ENCODE measurements at places on chromosomes 4 and X.

GRCh38 chr4:99099311-99099710 lies 10.7 kb upstream of the ADH5 start:
- no peak for DNase-seq

DNA sequence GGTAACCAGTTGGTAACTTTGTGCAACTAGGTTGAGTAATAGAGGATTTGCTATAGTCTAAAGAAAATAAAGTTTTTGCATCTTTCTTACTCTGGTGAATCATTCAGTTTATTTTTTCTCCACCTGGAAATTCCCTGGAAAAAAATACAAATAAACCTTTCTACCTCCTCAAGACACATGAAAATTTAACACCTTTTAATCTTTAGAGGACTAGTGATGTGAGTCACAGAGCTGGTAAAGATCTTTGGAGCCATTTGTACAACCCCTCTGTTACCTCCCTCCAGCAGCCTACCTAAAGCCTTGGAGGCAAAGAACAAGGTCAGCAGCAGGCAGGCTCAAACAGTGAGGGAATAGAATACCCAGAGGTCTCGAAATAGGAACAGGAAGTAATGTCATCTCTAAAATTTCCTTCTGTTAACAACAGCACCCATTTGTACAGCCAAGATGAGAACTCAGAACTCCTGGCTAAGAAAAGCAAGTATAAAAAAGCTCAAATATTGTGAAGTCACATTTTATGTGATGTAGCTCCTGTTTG lies 10.2 kb upstream of the MAOB start:
- DNase-seq, result no peak

- no peak for DNase-seq
Measured at GRCh38 chrX:51795136-51795535, 51.9 kb downstream of the GSPT2 start.

DNA sequence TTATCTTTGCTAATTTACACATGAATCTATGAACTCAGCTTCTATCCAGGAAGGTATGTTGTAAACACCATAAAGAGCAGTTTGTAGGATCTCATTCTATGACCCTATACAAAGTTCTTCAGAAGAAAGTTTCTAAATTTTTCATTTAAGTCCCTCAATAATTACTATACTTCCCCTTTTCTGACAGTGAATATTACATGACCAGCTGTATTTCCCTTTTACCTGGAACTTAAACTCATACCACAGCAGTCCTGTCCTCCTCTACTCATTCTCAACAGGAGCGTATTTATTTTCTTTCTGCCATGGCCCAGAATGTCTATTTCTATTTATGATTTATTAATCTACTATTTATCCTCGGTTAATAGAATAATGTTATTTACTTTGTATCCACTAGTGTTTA lies 15.8 kb downstream of the RASGEF1B start:
- no peak for DNase-seq

DNA sequence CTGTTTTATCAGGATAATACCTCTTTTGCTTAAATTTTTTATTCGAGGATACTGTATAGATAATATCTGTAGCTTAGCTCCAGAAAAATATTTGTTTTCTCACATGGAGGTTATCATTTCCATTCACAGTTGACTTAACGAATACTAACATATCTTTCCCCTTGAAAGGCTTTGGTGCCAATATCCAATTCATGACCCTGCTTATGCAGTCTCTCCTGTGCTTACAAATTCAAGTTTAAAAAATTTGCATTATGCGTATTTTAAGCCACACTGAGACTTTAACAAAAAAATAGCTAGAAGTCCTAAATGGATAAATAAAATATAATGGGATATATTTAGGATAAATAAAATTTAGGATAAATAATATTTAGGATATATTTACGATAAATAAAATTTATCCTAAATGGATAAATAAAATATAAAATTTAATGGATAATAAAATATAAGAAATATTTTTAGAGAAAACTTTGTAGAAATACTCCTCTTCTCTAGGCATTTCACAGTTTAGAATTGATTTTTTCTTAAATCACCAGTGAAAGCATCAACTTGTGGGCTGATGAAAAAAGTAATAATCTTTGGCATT lies 22.5 kb downstream of the GUCY1B1 start:
- DNase-seq, result no peak

DNA sequence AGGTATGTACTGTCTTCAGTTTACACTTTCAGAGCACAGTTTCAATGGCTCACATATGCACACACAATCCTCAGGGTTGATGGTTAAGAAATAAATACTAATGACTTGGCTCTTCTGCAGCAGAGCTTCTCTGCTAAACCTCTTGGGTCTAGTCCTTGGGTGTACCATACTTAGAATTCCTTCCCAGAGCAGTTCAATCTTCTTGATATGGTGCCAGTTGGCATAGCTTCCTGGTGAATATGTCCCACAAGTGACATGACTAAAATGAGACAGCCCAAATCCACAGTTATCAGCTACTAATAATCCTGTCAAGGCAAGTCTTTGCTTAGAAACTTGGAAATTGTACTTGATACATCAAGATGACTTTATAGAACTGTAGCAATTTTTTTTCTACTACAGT lies 654.4 kb downstream of the IQCM start:
- DNase-seq, result no peak

DNA sequence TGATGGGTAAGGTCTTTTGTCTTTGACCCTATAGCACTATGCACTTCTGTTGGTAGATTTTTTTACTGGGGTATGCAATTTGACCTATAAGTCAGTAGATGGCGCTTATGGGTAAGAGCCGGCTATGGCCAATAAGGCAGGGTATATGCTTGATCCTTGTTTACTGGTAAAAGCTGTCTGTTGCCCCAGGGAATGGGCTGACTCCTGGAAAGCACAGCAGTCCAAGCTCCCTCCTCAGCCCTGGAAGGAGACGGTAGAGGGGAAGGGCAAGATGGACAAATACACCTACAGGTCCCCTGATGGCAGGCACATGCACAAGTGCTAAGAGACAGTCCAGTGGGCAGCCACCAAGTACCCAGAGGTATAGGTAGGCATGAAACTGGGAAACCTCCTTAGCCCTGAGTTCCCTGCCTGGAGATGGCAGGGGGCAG lies 63.7 kb downstream of the ADAMTS3 start:
- DNase-seq, result no peak

DNA sequence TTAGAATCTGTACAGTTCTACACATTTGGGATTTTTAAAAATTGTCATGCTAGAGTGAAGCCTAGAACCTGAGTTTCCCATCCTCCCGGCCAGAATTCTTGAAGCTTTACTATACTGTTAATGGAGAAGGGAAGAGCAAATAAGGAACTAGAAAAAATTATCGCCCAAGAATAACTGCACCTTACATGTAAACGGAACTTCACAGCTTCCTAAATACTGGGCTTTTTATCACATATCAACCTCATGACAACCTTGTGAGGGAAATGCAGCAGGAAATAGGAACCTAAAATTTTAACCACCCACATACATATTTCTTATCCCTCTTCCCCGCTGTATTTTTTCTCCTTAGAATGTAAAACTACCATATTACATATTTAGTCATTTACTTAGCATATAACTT lies 19.3 kb downstream of the ARHGEF9 start:
- no peak for DNase-seq

DNA sequence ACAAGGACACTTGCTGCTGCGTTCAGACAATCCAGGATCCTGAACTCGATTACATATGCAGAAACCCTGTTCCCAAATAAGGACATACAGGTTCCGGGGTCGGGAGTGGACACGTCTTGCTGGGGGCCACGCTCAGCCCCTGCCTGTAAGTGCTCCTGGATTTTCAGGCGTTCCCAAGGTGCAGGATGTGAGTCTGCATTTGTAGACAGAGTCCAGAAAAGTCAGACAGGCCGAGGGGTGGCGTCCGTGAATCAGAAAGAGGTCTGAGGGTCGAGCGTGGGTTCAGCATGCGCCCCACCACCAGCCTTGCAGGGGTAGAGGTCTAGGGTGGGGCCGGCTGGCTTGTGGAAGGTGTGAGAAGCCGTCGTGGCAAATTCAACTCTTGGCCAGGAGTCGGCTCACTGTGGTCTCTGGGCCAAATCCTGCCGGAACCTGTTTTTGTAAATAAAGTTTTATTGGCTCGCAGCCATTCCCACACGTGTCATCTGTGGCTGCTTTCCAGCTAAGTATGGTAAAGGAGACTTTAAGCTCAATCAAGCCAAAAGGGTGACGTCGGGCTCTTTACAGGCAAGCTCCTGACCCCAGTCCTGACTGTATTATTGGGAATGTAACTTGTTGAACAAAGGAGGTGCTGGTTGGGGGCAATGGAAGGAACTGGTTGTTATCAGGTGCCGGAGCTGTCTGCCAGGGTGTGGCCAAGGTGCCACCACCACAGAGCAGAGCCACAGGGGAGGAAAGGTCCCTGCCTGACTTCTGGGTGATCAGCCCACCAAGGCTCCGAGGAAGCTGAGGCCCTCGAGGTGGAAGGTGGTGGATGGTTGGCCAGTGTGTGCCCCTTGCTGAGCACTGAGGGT lies 7.4 kb downstream of the DOK7 start:
- no peak for DNase-seq

DNA sequence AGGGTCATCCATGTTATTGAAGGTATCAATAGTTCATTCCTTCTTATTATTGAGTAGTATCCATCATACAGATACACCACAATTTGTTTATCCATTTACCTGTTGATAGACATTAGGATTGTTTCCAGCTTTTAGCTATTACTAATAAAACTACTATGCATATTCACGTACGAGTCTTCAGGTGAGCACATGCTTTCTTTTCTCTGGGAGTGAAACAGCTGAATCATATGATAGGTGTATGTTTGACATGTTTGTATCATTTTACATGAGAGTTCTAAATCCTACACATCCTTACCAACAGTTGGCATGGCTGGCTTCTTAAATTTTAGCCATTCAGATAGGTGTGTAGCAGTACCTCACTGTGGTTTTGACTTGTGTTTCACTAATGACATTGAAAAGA lies 556.6 kb upstream of the DIPK2B start:
- no peak for DNase-seq

GRCh38 chr4:86565651-86566050 lies 28.5 kb upstream of the PTPN13 start:
- no peak for DNase-seq

DNA sequence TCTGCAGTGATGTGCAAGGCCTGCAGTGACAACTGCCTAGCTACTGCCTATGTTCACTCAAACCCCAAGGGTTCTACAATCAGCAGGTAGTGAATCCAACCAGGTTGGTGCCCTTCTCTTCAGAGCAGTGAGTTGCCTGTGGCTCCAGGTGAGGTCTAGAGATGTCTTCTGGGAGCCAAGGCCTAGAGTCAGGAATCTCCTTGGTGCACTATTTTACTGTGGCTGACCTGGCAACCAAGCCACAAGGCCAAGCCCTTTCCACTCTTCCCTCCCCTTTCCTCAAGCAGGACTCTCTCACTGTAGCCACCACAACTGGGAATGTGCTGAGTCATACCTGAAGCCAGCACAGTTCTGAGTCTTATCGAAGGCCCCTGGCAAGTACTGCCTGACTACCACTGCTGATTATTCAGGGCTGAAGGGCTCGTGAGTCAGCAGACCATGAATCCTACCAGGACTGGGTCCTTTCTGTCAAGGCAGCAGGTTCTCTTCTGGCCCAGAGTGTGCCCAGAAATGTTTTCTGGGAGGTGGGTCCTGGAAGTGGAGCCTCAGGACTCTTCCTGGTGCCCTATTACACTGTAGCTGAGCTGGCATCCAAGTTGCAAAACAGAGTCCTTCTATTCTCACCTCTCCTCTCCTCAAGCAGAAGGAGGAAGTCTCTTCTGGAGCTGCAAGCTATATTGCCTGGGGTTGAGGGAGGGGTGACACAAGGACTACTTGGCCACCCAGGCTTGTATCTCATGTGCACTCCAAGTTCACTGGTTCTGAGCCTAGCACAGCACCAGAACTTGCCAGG lies 111.6 kb downstream of the BTC start:
- no peak for DNase-seq

DNA sequence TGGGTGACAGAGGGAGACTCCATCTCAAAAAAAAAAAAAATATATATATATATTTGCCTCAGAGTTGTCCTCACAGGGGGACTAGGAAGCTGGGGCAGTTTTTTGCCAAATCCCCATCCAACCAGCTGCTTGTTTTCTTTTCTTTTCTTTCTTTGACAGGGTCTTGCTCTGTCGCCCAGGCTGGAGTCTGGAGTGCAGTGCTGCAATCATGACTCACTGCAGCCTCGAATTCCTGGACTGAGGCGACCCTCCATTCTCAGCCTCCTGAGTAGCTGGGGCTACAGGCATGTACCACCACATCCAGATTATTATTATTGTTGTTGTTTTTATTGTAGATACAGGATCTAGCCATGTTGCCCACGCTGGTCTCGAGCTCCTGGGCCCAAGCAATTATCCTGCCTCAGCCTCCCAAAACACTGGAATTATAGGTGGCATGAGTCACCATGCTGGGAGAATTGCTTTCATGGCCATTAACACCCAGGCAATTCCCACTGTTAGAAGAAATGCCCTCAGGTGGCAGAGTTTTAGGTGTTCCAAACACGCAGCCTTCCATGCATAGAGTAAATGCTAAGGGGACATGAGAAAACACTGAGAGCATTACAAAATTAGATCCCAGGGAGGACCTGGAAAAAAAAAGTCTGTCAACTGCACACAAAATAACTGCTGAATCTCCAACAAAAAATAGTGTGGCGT lies 98.0 kb downstream of the ARHGAP6 start:
- DNase-seq, result no peak

GRCh38 chr4:156949373-156949814 lies 22.2 kb downstream of the PDGFC start:
- no peak for DNase-seq

DNA sequence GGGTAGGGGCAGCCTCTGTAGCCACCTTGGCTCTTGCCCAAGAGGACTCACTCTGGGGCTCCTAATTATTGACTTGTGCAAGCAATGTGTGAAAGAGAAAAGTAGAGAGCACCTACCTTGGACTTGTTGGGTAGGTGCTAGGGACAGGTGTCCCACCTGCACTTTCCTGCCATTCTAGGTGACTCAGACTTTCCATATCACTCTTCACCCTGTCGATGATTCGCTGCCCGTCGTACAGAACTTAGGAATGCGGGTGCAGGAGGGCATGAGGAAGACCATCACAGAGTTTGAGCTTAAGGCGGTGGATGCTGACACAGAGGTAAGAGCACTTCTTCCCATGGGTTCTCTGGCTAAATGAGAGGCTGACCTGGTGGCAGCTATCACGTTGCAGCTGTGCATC lies 87.3 kb upstream of the ANXA3 start:
- no peak for DNase-seq

GRCh38 chr4:25050370-25051078 lies 19.8 kb upstream of the LGI2 start:
- no peak for DNase-seq

DNA sequence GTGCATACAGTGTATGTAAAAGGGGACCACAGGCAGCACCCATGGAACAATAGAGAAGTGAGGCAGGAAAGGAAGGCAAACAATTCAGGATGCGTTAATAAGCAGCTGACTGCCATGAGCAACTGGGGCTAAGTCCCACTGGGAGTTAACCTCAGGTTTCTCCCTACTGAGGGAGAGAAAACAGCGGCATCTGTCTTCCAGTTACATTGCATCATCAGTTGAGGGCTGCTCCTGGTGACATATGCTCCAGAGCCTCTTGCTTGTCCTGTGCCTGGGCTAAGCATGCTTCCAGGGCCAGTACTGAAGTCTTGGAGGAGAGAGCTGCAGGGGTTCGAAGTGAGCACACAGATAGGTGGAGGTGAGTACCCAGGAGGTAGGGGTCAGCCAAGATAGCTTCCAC lies 24.3 kb downstream of the RAI2 start:
- no peak for DNase-seq
